NCI-H446 (cell line): ENCODE measurements at places on chromosomes 2 and 18.

DNA sequence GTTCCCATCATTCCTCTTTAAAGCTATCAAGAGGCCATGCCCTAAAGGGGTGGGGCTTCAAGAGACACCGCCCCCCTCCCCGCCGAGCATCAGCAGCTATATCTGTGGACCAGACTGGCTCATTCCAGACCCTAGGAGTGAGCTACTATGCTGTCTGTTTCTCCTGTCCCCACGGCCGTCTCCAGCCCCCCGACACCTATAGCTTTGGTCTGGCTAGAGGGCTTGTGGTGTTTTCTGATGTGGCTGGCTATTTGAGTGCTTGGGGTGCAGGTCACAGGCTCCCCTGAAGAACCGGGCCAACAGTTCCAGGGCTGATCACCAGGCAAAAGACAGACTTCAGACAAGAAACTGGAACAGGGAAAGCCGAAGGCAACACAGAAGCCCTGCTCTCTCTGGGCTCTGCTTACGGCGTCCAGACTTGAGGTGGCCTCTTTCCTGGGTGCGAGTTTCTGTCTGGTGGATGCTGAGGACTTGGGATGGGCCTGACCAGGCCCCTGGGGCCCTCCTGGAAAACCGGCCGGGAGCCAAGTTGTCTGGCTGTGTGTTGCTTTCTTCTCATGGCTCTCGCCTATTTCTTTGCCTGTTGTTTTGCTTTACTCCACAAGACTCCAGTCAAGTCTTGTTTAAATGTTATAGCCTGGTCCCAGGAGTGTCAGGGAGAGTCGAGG, 83.6 kb downstream of the KLHL29 start:
- DNase-seq = no peak

DNA sequence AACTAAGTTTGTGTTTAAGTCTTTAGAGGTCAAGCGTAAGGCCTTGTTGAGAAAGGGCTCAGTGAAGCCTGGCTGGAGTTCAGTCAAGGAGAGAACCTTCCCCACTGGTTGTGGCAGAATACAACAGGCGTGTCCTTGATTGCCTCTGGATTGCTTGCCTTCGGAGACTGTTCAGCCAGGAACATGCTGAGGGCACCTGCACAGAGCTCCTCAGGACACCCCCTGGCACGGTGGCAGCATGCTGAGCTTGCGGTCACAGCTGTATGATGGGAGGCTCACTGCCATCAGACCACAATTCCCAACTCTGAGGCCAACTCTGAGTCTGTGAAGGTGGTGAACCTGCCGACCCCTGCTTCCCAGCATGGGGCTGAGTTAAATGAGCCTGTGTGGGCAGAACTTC, 130.0 kb downstream of the LPIN1 start:
- DNase-seq = no peak

- no peak for DNase-seq
Measured at GRCh38 chr2:215812966-215813365, 200.4 kb downstream of the MREG start.

DNA sequence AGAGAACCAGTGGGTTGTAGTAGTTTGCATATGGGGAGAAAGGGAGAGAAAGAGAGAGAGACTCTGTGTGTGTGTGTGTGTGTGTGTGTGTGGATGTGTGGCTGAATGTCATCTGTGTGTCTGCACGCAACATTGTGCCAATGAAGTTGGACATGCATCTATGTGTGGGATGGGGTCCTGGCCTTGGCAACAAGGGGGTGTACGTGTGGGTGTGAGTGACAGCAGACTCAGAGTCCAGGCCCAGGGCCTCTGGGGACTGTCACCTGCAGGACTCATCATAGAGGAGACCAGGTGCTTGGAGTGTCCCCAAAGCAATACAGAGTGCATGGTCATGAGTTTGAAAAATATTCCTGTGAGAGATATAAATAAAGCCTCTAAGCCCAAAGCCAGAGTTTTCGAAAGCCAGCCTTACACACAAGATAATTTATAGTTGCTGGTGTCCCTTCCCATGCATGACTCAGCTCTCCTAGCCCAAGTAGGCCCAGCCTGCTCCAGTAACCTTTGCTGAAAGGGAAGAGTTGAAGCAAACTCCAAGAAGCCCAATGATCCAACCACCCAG, 59.9 kb downstream of the TNP1 start:
- DNase-seq = no peak

GRCh38 chr18:7237673-7238272, 6.9 kb downstream of the LRRC30 start:
- DNase-seq = no peak
